ENCODE measurements at places on chromosomes 16 and 17.

- DNase-seq = peak; percentile 47
Measured at GRCh38 chr16:88815901-88816589, 4.3 kb upstream of the APRT start.

- no peak for DNase-seq
Measured at GRCh38 chr16:19783363-19784182, 65.5 kb downstream of the IQCK start.

DNA sequence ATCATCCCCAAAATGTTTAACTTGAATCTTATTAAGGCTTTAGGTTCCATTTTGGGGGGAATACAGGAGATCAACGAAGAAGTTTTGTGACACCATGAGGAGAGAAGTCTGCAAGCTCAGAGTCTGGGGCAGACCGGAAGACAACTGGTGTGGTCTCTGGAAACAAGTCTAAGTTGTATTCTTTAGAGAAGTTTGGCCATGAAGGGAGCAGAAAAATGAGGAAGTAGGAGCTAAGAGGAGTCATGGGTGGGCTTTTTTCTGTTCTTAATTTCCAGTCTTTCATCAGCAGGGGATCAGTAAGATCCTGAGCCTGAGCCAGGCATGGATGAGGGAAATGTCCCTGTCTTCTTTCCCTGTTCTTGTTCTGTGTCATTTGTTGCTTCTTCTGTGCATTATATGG is 35.8 kb upstream of the NF1 start:
- DNase-seq = no peak

- DNase-seq = no peak
Measured at GRCh38 chr17:70987867-70988340, 818.6 kb downstream of the KCNJ2 start.

DNA sequence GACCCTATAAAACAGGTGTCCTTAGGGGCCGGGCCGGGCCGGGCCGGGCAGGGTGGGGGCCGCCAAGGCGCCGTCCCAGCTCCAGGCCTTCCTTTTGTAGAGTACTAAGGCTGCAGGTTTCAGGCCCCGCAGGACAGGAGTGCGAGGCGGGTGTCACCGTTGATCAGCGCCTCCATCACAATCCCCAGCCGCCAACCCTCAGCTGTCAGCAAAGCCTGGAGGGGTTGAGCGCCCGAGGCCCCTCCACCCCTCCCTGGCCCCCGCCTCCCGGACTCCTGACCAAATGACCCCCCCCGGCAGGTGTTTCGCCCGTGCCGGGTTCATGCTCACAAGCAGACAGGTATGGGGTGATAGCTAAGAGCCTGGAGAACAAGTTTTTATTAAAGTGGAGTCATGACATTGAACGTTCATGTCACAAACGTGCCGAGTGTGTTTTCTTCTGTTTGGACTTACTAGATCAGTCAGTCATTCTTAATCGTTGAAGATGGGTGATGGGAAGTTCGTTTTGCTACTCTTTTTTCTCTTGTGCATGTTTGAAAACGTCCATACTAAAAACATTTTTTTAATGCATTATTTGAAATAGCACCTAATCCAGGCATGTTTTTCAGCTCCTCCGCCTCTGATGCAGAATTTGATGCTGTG is 534 bp downstream of the ARL2BP start:
- no peak for DNase-seq

DNA sequence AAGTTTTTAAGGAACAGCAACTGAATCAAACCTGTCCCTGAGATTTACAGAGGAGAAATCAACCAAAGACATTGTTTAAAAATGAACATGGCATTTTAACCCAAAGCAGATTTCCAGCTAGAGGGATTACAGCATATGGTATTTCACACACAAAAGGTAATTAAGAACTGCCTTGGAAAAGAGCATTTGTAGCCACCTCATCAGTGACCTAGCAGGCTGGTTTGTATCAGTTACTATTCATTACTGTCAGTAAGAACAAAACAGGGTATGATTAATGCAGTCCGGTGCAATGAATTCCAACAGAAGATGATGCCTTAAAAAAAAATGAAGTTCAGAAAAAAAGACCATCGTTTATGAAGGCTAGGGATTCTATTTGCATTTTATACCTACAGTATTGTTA is 219.9 kb downstream of the CHD9NB start:
- DNase-seq = no peak

DNA sequence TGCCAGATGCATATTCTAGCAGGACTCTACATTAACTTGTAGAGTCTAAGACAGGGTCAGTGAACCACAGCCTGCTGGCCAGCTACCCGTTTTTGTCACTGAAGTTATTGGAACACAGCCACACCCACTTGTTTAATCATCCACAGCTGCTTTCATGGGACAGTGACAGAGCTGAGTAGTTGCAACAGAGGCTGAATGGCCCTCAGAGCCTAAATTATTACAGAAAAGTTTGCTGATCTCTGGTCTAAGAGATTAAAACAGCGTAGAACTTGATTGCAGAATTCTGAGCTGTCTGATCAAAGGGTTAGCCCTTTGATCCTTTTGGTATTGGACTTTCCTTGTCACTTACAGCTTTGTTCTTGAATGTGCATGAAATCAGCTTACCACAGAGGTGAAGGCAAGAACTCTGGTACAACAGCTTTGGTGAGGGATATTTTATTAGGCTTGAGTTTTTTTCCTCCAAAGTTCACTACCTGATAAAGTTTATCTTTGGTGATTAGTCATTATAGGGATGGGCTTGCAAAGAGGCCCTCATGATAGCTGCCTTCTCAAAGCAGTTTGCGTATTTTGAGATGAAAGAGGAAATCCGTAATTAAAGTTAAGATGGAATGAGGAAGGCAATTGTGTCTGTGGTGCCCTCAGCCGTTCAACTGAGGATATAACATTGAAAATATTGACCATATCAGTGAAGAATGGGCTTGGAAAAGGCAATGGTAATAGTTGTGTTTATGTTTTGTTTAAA is 23.6 kb downstream of the ALDH3A2 start:
- no peak for DNase-seq

DNA sequence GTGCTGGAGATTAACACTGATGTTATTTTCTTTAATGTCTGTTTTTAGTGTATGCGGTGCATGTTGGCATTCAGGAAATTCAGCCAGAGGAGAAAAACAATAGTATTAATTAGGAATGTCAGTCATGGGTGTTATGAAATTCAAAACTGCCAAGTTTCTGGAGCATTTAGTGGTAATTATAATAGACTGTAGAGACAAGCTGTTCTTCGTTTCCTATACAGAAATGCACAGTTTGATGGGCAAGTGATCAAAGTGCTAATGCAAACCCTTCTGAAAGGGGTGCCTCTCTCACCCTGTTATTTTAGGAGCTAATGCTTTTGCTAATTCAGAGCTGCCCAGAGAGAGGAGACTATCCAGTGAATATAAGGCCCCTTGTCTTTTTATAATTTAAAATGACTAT is 573.8 kb upstream of the EEF2KMT start:
- no peak for DNase-seq

DNA sequence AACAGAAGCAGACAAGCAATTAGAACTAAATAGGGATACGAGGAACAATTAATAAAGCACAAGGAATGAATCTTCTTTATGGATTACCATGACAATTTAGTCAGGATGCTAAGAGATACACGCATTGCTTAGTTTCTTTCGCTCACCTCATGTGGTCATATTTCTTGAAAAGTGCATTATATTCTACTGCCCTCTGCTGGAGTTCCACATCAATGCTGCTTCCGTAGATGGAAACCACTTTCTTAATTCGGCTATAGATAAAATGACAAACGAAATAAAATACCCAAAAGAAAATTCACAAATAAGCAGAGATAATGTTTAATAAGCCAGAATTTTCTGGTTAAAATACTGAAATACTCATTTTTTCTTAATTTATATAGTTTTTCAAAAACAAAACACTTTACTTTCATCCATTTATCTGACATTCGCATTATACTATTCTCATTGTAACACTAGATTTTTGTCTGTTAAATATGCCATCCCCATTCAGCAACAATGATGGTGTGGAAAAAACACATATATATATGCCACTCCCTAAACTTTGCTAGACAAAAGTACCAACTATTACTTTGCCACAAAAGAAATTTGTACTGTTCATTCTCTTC is 22.0 kb upstream of the PHLPP2 start:
- DNase-seq = peak; percentile 4

DNA sequence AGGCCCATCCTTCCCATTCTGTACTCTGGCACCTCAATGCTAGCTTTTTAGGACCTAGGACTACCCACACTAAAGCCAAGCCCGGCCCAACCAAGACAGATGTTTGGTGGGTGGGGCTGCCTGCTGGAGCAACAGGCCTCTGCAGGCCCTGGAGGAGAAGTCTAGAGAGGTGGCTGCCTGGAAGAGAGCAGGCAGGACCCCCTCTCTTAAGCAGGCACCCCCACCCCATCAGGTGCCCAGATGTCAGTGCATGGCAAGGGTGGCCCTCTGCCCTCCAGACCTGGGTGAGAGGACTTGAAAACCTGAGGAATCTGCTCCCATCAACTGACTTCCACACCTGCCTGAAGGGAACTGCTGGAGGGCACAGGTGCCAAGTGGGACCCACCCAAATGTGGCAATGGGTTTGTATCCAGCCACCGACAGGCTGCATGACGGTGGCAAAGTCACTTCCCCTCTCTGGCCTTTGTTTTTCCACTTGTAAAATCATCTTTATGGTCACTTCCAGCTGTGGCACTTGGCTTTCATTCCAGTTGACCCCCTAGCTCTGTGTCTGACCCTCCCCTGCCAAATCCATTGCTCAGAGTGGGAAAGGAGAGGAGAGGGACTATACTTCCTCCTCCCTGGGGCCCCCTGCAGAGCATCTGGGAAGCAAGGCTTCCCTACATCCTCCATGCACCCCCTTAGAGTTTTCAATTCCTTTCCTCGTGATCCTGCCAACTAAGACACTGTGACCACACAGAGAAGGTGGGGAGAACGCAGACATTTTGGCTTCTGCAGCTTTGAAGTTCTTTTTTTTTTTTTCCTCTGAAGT is 1.7 kb upstream of the STAT5A start:
- no peak for DNase-seq

DNA sequence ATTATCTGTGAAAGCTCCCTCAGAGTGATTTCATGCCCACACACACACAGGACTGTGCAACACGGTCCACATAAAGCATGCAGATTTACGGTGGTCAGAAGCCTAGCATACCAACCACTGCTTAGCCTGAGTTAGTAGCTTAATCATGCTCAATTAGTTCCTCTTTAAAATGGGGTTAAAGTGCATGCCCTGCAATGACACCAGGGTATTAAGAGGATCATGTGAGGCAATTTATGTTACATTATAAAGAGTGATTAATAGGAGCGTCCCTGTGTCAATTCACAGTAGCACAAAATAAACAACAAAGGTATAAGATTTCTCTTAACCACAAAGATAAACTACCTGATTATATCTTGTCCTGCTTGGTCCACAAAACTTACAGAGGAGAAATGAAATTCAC is 39.8 kb downstream of the C17orf67 start:
- DNase-seq = no peak

- DNase-seq = no peak
Measured at GRCh38 chr17:17701112-17701511, 19.9 kb downstream of the RAI1 start.

DNA sequence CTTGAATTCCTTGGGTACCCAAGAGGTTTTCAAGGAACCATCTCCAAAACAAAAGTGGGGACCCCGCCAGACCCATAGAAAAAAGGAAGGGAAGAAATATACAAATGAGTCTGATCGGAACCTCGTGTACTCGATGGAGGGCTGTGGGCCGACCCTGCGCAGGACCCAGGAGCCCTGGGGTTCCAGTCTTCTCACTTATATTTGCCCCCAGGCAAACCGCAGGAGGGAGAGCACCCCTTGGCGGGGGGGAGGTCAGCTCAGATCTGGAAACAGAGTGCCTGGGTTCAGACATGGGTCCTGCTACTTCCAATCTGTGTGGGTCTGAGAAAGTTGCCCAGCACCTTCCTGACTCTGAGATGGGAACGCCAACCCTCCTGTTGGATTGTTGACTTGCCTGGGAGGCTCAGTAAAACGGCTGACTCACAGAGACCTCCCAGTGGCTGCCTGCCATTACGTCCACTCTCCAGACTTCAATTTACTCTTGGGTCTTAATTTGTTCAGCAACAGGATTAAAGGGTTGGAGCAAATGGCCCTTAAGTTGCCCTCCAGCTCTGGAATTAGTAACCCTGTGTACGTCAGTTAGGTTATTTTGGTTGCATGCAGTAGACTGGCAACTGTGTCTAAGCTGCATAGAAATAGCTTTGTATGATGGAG is 24.9 kb upstream of the CACNG4 start:
- no peak for DNase-seq

- no peak for DNase-seq
Measured at GRCh38 chr17:83046448-83047181, 32.8 kb upstream of the METRNL start.

GRCh38 chr17:45132572-45133463 is 503 bp upstream of the PLCD3 start:
- DNase-seq = peak; percentile 60

DNA sequence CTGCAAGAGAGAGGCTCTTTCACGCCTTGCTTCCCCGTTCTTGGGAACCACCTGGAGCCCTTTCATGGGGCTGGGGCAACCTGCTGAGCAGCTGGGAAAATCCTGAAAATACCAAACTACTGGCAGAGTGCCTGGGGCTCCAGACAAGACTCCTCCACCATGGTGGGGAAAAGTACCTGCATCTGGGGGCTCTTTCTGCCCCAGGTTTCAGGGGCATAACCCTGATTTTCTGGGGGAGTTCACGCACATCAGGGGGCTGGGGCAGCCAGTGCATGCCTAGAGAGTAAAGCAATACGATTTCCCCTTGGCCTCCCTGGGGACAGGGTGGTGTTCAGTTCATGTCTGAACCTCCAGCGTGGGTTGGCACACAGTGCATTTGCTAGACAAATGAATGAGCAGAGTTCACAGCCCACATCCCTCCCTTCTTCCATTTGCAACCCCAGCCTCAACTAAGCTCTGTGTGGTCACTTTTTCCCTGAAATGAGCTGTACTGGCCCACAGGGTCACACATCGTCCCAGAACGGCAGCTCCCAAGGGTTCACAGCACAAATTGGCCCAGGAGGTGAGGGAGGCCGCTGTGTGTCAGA is 5.2 kb upstream of the CDC42EP4 start:
- no peak for DNase-seq

GRCh38 chr16:70438585-70438968 is 323 bp downstream of the ST3GAL2 start:
- DNase-seq = no peak

- no peak for DNase-seq
Measured at GRCh38 chr17:8753976-8754440, 4.3 kb downstream of the SPDYE4 start.

DNA sequence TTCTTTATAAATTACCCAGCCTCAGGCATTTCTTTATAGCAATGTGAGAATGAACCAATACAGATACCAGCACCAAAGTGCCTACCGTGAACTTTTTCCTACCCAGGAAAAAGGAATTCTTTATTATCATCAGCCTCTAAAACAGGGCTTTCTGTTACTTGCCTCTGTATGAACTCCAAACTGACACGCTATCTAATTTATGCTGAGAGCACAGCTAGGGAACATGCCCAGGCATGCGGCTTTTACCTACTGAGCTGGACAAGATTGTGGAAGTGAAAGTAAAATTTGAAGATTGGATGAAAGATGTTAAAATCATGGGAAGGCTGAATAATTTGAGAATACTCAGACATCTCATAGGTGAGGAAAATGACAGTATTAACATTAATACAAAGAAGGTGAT is 24.4 kb upstream of the ADCY9 start:
- DNase-seq = no peak

All from activated CD4-positive, alpha-beta T cell treated with anti-CD3 and anti-CD28 coated beads, Interleukin-2, amount 50 U/mL, for 4 hours (primary cell).